T-cell (primary cell): ENCODE measurements at places on chromosomes 7 and 10.

GRCh38 chr7:36568452-36568849 is 155.8 kb downstream of the AOAH start:
- no peak for DNase-seq

DNA sequence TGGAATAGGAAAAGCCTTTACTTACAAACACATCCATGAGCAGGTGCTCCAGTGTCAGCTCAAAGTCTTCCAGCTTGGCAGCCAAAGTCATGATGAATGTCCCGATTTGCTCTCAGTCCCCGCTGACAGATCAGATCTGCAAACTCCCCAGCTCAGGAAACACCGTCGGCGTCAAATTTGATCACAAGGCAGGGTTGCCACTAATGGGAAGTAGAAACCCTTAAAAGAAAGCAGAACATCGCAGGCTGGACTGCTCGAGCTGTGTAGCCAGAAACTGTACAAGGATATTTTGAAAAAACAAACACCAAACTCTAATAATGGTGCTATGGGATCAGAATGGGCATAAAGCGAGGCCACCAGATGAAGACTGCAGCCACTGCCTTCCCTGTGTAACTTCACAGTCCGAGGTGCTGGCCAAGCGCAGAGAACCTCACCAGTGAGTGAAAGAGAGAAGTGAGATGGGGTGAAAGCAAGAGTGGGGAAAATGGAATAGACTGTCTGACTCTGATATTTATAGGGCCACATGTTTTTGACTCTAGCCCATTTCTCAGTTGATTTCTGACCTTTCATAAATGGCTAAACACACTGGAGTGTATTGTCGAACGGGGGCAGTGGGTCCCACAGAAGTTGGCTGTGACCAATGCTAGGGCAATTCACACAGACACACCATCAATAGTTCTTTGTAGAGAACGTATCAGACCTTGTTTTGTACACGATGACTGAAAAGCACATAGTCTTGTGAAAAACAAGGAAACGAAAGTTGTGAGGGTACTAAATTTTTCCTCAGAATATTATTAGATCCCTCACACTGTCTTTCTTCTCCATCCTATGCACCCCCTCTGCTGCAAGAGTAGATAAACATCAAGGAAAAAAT is 306.2 kb downstream of the FRMD4A start:
- DNase-seq = no peak

DNA sequence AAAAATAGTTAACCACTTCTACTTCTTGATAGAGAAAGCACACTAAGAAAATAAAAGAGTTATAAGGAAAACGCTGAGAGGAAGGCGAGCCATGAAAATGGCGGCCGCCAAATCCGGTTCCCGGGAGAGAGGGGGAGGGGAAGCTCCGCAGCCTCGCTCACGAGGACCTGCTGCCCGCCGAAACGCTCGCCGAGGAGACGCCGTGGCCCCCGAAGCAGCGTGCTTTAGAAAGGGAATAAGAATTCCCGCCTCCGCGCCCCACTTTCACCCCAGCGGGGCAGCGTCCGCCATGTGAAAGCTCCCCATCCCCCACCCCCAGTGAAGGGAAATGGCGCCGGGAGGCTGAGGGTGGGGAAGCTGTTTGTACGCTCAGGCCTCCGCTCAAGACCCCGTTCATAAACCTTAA is 505 bp downstream of the HNRNPA2B1 start:
- peak; percentile 71 for DNase-seq

DNA sequence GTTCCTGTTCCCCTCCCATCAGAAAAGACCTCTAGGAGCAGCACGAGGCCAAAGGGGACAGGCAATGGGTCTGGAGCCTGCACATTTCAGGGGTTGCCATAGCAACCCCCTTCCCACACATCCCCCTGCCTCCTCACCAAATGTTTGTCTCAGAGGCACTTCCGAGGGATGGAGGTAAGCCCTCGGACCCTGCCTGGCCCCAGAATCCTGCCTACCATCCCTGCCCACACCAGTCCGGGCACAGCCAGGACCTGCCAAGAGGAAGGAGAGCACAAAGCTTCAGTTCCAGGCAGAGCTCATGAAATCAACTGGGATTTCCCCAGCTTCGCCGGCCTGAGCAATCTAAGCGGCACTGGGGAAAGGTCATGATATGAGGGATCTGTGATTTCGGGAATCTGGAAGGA is 175.0 kb upstream of the PLXNA4 start:
- no peak for DNase-seq

GRCh38 chr10:112359606-112360307 is 14.2 kb upstream of the ACSL5 start:
- no peak for DNase-seq

DNA sequence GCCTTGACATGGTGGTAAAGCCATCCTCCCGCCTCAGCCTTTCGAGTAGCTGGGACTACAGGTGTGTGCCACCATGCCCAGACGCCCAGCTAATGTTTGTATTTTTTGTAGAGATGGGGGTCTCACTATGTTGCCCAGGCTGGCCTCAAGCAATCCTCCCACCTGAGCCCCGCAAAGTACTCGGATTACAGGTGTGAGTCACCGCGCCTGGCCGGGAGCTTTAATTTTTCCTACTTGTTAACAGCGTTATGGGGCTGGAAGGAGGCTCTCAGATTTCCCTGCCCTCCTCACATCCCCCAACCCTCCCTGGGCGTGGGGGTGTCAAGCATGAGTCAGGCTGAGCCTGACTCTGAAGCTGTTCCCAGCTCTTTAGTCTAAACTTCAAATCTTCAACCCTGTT is 8.3 kb downstream of the ALKBH4 start:
- DNase-seq = no peak

- DNase-seq = peak; percentile 71
These were observed 163.0 kb upstream of the KLF14 start for GRCh38 chr7:130896898-130897514.

DNA sequence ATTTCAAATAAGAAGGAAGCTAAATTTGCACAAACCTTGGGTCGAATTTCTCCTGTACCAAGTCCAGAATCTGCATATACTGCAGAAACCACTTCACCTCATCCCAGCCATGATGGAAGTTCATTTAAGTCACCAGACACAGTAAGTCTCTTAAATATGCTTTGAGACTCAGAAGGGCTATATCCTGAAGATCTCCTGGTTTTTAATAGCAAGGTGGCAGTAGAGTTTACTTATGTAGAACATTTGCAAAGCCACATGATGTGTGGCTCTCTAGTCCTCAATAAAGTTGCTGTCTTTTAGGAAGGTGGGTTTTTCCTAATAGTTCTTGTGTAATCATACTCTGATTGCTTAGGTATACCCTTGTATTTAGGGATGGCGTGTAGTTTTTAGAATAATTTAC is 8.7 kb downstream of the DBF4 start:
- DNase-seq = no peak

GRCh38 chr10:89566095-89566950 is 30.9 kb upstream of the SLC16A12 start:
- no peak for DNase-seq

DNA sequence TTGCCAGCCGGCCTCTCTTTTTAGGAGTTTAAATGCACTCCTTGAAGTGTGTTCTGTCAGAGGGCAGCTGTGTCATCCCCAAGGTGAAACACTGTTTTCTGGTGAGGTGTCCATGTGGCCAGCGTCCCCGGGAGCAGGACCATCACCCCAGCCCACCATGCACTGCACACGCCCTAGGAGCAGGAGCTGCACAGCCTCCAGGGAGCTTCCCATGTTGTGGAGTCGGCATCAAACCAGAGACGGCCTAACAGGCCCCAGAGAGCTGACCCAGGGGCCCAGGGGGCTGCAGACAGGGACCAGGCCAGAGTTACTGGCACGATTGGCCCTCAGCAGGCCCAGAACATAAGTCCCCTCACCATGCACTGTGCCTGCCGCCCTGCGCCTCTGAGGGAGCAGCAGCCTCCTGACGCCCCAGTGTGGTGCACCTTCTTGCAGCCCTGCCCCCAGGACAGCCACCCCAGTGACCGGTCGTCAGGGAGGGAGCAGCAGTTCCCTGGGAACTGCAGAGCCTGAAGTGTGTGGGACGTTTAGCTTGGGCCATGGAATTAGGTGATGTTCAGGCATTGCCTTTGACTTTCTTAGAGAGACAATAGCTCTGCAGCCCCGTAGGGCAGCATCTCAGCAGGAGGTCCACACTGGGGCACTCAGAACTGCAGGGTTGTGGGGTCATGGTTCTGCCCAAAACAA is 97.9 kb downstream of the NKX6-2 start:
- DNase-seq = no peak

DNA sequence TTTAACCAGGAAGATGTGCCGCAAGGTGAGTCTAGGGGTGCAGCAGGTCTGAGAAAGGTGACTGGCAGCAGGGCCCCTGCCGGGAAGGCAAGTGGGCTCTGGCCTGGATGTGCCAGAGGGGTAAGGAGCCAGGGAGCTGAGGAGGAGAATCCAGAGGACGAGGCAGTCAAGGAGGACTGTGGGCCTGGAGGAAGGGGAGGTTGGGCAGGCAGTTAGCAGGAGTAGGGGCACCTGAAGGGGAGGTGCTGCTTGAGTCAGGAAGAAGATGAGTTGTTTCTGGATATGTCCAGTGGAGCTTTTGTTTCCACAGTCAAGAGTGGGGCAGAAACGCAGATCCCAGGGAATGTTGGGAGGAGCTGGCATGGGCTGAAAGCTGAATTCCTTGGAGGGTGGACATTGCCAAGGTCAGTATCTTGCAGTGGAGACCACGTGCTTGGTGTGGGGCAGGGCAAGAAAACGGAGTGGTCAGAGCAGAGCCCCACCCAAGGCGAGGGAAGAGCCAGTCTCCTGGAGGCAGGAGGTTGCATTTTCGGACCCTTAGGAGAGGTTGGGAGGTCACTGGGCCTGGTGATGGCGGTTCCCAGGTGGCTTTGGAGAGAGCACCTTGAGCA is 34.0 kb downstream of the MINDY4 start:
- DNase-seq = no peak

- DNase-seq = no peak
These were observed 161.9 kb downstream of the GRK5 start for GRCh38 chr10:119368991-119369869.

- DNase-seq = no peak
These were observed 30.4 kb upstream of the UCN3 start for GRCh38 chr10:5334196-5334880.

DNA sequence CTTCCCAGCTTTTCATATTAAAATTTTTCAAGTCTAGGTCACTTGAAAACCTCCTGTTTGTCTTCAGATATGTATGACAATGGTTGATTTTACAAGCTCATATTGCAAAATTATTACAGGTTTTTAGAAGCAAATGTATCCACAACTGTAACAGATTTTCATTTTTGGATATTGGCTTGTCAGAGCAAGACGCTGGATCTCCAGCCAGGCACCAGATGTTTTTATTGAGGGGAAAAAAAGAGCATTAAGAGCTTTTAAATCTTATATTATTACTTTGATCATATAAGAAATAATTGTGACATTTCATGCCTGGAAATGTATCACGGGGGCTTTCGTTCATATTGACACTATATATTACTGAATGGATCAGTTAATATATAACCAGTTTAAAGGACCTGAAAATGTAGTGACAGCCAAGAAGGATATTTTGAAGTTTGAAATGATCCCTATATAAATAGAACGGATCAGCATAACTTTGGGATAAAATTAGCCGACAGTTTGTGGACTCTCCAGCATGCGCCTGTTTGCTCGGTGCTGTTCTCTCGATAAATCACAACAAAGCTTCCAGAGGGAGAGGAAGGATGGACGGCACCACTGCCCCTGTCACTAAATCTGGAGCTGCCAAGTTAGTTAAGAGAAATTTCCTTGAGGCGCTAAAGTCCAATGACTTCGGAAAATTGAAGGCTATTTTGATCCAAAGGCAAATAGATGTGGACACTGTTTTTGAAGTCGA is at the start of gene ASB4:
Gene ASB4 (plus strand): TSS at position 553 of the 733 bp plus-strand sequence. CDS start 29 bp downstream, at position 582.
- DNase-seq = no peak

DNA sequence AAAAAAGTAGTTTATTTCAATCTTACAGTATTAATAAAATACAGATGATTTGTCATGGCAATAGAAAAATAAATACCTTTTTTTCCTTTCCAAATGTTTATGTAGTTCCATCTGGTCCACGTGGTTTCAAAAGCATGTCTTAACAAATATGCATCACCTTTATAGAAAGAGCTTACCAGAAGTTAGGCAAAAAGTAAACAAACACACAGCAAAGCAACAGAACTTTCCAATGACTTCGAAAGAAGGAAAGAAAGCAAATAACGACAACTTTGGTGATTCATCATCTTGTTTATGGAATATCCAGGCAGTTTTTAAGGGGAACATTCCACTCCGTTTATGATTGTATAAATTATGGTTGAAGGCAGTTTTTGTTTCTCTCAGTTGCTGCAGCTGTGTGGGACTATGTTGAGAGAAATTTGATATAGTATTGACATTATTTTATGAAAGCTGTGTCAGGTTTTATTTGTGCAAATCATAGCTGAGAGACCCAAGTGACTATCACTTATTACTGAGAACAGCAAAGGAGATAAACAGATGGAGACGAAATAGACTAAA is 203.1 kb downstream of the CDC14C start:
- no peak for DNase-seq

DNA sequence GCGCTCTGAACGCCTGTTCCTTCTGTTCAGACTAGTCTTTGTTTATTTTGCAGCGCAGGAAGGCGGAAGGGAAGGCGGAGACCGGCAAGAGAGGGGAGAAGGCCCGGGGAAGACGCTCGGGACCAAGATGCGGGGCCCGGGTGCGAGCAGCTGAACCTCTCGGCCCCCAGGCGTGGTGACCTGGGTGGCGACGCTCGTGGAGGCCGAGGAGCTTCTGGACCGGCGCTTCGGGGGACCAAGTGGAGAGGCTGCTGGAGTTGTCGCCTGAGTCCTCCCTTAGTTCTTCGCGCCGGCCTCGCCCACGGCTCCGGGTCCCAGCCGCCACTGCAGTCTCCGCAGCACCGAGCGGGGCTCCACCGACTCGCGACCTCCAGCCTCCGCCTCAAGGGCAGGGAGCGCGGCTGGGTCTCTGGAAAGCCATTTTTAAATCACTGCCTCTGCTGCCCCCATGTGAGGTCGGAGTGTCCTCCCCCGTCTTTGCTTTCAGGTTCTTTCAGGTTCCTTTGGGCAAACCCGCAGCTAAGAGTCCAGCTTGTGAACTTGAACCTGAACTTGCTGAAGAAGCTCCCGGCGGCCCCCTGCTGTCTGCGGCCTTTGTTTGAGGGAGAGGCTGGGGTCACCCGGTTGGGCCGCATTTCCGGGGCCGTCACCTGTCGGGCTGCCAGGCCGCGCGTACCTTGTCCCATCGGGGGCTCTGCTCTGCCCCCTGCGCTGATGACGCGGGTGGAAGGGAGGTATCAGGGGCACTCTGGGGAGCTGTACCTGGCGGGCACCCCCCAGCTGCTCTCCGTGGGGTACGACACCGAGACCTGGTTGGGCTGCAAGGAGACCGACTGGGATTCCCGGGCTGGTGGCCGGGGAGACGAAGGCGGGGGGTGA is 136.0 kb downstream of the KIF20B start:
- peak; percentile 39 for DNase-seq

DNA sequence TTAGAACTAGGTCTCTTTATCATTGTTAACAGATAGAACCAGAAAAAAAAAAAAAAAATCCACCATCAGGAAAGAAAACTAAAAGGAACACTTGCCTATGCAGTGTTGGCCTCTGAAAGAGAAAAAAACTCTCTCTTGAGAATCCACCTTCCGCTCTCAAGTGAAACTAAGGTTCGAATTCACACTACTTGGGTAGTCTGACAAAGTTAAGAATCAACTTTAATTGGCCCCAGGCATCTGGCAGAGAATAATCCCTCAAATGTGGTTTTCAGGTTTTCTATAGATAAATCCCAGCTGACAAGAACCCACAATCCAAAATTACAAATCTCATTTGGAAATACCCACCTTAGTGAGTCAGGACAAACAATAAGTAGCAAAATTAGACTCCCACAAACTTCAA is 199.7 kb upstream of the LRRN3 start:
- DNase-seq = no peak

- DNase-seq = no peak
These were observed 4.8 kb downstream of the ANK3 start for GRCh38 chr10:60384708-60385398.
